Astrocyte of the spinal cord (primary cell): ENCODE measurements at places on chromosomes 1 and 21.

GRCh38 chr21:28253961-28254360, 738.7 kb downstream of the LTN1 start:
- DNase-seq = no peak

GRCh38 chr1:154547105-154547732, 11.2 kb downstream of the UBE2Q1 start:
- no peak for DNase-seq

- DNase-seq = no peak
Observed at GRCh38 chr1:207845109-207845508, 65.8 kb downstream of the CD34 start.

DNA sequence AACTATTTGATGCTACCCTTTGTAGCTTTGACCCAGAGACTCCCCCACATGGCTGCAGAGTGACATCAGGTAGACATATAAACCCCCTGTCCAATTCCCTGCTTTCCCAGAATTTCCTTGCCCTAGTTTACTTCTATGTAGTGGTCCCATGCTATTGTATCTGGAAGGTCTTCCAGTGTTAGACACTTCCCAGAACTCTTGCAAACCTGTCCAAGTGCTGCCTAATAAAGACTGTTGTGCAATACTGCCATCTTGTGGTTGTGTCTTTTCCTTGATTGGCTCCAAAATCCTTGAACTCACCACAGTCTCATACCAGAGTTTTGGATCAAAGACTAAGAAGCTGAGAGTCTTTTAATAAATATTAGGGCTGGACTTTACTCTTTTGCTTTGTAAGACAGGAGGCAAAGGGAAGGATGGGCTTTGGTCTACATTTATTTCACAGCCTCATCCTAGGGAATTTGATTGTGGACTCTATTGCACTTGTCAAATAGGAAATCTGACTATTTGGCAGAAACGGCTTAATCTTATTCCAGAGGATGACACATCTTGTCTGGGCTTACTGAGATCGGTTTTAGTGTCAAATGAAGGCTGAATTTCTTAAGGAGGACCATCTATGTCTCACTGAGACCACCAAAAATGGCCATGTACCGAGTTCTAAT, 169.9 kb downstream of the LRRC7 start:
- DNase-seq = peak; percentile 78

DNA sequence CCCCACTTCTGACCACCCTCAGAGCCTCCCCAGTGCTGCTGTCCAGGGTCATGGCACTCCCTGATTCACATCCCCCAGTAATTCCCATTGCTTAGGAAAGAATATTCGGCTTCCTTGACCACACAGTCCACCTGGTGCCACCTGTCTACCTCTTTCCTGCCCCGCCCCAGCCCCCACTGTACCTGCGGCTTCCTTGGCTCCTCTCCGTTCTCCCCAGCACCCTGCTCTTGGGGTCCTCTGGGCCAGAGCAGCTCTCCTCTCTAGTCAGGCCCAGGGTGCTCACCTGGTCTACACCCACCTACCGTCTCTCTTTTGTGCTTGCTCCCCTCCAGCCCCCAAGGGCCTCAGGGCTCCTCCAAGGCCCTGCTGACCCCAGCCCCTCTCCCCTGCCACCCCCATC, 142.6 kb downstream of the PEX14 start:
- DNase-seq = no peak

DNA sequence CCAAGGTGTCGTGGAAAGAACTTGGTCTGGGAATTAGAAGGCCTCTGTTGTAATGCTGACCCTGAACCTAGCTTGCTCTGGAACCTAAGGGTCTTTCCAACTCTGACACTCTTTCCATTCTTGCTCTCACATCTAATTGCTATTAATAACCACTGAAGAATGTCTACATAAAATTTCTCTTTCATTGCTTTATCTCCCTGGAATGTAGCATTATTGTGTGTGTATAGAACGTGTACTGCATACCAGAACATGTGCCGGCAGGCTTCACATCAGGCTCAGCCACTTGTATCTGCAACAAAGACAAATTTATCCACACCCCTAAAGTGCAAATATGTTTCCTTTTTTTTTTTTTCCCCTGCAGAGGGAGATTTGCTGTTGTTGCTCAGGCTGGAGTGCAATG, 13.9 kb upstream of the LAX1 start:
- DNase-seq = peak; percentile 20

- DNase-seq = no peak
Observed at GRCh38 chr21:21324297-21324696, 326.1 kb downstream of the NCAM2 start.

GRCh38 chr1:157360023-157360390, 192.3 kb downstream of the FCRL5 start:
- no peak for DNase-seq

- DNase-seq = no peak
Observed at GRCh38 chr1:172818841-172819527, 160.1 kb downstream of the FASLG start.

GRCh38 chr1:22273686-22274681, 131.1 kb upstream of the WNT4 start:
- no peak for DNase-seq

DNA sequence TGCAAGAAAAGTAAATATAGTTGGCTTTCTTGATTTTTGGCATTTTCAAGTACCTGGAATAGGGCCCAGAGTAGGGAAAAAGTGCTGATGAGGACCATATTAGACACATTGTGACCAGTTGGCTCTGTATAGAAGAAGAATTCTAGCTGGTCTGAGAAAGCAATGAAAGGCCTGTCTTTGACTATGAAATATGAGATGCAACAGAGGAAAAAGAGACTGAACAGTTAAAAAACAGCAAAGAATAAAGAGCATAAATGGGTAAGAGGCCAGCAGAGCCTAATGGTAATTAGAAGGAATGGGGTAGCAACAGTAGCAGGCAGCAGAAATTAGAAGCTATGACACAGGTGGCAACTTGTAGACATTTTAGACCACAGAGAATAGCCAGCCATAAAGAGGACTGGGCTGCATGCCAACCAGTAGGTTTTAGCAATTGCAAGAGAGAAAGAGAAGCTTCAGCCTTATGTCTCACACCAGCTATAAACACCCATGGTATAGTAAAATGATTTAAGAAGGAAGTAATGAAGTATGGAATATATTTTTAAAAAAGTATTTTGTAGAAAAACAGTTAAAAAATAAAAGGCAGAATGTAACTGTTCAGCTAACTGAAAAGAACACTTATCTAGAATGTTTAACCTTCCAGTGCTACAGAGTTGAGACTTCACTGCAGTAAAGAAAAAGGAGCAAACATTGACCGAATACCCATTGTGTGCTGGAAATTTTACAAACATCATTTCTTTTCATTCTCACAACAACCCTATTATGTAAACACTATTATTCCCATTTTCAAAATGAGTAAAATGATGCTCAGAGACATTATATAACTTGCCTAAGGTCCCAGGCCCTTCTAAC, 114.1 kb downstream of the LHX4 start:
- DNase-seq = peak; percentile 52

DNA sequence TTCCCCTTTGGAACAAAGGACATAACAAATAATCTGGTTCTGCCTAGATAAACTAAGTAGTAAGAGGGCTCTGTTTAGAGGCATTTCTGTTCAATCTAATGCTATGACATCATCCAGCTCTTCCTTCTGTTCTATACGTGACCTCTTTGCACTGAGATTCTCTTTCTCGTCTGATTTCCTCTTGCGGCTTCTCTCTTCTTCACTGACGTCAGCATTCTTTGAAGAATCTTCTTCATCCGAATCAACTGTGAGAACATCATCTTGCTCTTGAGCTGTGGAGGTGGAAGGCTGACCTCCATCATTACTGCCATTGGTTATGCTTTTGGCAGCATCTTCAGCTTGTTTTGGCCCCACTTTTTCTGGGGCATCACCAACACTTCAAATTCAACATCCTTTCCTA, 130.4 kb downstream of the HS2ST1 start:
- no peak for DNase-seq

- no peak for DNase-seq
Observed at GRCh38 chr21:34852448-34852847, 183.7 kb downstream of the CLIC6 start.

- DNase-seq = no peak
Observed at GRCh38 chr1:50700214-50700613, 259.9 kb downstream of the FAF1 start.

- no peak for DNase-seq
Observed at GRCh38 chr1:172273647-172274396, 146.7 kb upstream of the C1orf105 start.

- DNase-seq = peak; percentile 83
Observed at GRCh38 chr1:64133036-64133435, 70.4 kb upstream of the UBE2U start.

DNA sequence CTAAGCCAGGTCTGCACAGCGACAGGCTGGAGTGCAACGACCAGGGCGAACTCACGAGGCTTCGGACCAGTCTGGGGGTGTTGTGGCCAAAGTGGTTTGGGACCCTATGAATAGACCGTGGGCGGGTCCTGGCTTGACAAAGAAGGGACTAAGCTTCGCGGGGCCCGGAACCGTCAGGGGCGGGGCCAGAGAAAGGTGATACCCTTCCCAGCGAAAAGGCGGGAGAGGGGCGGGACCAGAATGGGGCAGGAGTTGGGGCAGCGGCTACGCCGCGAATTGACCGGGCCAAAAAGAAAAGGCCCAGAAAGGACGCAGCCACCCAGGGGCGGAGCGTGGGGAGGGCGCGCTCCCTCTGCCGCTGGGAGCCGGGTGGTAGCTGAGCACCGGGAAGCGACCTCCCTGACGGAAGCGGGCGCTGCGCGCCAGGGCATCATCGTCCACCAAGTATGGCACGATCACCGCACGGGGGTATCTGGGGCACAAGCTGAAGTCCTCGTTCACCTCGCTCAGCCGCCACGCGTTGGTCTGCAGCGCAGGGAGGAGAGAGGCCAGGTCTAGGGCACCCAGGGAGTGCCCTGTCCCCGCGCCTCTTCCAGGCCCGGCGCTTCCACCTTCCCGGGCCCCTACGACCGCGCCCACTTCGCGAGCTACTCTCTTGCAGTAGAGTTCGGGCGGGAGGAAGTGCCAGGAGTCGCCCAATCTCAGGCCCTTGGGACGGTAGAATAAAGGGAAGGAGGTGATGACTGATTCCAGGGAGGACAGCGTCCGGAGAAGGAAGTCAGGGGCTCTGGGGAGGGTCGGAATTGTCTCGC, 6.7 kb upstream of the FAM167B start:
- peak; percentile 33 for DNase-seq

GRCh38 chr1:217747156-217747769, 116.1 kb downstream of the SPATA17 start:
- peak; percentile 47 for DNase-seq

GRCh38 chr1:246638941-246639655, 72.8 kb downstream of the CNST start:
- DNase-seq = no peak

DNA sequence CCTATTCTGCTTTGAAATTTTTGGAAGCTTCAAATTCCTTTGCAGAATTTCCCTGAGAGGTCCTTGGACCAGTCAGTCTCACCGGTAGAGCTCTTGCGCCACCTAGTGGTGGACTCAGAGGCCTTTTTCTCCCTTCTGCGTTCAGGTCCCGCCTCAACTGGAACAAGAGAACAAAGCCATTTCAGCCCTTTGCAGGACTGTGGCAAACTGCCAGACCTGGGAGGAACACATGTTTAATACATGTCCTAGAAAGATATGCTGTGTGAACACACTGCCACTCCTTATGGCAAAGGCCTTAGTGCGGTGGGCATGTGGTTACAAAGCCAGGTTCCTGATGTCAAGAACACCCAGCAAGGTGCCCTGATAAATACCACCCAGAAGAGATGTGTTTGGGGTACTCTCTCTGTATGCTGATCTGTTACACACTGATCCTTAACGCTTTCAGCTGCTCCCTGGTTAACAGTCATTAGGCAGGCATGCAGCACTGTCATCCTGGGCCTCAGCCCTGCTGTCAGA, 82.2 kb upstream of the SSX2IP start:
- peak; percentile 81 for DNase-seq

DNA sequence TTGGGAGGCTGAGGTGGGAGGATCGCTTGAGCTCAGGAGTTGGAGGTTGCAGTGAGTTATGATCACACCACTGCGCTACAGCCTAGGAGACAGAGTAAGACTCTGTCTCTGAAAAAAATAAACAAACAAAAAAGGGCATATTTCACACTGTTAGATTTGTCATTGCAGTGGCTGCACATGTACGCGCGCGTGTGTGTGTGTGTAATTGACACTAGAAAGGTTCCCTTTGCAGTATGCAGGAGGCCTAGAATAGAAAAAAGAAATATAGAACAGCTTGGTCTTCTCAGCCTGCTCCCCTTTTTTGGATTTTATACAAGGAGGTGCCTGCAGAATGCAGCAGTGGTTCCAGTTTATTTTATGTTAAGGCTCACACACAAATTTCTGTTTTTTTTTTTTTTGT, 8.6 kb downstream of the MACO1 start:
- DNase-seq = no peak

DNA sequence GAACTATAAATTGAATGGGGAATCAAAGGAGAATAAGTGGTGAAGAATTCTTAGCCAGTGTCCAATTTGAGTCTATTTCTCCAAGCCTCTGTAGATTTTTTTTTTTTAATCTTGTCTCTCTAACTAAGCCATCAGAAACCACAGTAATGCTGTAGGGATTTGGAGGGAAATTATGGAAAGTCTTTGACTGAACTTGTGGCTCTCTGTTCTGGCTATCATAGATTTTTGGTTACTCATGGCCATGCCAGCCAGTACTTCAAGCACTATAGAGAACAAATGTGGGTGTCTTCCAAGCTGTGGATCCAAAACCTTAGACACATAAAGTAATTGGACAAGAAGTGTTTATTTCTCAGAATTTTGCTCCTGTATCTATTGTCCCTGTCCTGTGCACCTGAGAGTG, 147.9 kb downstream of the LRRC40 start:
- peak; percentile 20 for DNase-seq

- DNase-seq = no peak
Observed at GRCh38 chr21:14527696-14528652, 18.1 kb downstream of the SAMSN1 start.

- no peak for DNase-seq
Observed at GRCh38 chr1:58206749-58207148, 339.8 kb downstream of the OMA1 start.

DNA sequence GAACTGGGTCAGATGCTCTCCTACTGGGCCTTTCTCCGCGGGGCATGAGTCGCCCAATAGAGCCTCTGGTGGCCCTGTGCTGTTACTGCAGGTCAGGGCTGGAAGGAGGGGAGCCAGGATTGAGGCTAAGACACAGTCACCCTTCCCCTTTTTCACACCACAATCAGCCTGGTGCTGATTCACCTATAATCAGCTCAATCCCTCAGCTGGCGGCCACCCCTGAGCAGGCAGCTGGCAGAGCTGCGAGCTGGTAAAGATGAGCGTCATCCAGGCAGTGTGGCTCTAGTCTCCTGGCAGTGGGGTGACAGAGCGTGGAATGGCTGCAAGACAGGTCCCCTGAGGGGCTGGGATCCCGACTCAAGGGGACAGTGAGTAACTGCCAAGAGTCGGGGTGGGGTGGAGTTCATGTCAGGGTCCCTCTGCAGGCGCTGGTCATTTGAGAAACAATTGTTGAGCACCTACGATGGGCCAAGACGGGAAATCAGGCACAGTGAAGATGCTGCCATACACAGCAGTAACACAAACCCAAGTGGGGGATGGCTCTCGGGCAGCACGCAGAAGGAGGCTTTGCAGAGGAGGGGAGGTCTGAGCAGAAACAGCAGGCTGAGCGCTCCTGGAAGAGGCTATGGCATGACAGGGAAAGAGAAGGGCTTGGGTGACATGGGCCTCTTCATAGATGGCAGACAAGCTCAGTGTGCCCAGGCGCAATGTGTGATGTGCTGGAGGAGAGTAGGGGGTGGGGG, 21.8 kb downstream of the ATF3 start:
- DNase-seq = no peak

- peak; percentile 28 for DNase-seq
Observed at GRCh38 chr1:219544163-219544846, 68.6 kb downstream of the ZC3H11B start.

GRCh38 chr1:186218654-186219352, 156.2 kb downstream of the TPR start:
- no peak for DNase-seq
